ENCODE measurements at places on chromosomes 7 and 10. TPM values are rescaled to one million over a fixed set of nuclear protein-coding genes. Genes with fewer than 3 reads are reported as not detected.

Gene TMEM72
- polyA plus RNA-seq = not detected

Gene RNF148
- not detected for polyA plus RNA-seq

Gene ZNF316
- 0.97 TPM for polyA plus RNA-seq

- peaks cover 24% of the 10 kb centered on the region for H3K27me3 ChIP-seq
- H3K4me3 ChIP-seq = peak overlapping the region; percentile 86
- DNase-seq = peak; percentile 61
Observed at GRCh38 chr10:27742195-27743011, 3.2 kb downstream of the MKX start.
